ENCODE measurements at places on chromosomes 1 and 21.

GRCh38 chr1:214979191-214979590, 103.3 kb upstream of the KCNK2 start:
- DNase-seq: no peak

GRCh38 chr1:47918257-47918867, 78.8 kb downstream of the TRABD2B start:
- no peak for DNase-seq

- DNase-seq: peak; percentile 78
Observed at GRCh38 chr1:82565546-82565945, 764.8 kb downstream of the ADGRL2 start.

DNA sequence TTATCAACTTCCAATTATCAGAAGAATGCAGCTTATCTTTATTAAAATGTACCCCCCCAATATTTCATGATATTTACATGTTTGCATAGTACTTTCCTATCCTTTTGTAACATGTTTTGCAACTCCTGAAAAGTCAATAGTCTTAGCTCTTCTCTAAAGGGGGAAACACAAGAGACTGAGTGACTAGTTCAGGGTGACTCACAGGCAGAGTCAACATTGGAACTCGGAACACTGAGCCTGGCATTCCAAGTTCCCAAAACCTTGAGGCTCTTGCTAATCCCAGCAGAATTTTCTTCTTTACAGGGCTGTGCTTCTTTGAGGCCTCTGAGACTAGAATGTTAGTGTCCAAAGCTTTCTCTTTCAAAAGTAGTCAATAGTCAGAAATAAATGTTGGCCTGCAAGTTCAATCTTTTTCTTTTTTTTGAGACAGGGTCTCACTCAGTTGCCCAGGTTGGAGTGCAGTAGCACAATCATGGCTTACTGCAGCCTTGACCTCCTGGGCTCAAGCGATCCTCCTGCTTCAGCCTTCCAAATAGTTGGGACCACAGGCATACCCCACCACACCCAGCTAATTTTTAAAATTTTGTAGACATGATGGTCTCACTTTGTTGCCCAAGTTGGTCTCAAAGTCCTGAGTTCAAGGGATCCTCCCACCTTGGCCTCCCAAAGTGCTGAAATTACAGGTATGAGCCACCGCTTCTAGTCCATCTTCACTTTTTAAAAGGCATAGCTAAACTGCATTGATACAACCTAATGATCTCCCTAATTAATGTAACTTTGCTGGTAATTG, 37.5 kb downstream of the ZNF281 start:
- peak; percentile 47 for DNase-seq

GRCh38 chr21:17432732-17433057, 80.1 kb upstream of the CXADR start:
- no peak for DNase-seq

DNA sequence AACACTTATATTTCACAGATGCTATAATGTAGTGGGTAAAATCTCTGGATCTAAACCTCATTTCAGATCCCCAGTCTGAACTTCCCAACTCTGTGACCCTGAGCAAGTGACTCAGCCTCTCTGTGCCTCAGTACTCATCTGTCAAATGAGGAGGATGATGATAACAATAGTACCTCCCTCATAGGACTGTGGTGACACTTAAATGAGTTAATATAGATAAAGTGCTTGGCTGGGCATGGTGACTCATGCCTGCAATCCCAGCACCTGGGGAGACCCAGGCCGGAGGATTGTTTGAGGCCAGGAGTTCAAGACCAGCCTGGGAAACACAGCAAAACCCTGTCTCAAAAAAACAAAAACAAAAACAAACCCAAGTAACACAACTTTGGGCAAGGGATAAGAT, 4.7 kb upstream of the ECE1 start:
- no peak for DNase-seq

DNA sequence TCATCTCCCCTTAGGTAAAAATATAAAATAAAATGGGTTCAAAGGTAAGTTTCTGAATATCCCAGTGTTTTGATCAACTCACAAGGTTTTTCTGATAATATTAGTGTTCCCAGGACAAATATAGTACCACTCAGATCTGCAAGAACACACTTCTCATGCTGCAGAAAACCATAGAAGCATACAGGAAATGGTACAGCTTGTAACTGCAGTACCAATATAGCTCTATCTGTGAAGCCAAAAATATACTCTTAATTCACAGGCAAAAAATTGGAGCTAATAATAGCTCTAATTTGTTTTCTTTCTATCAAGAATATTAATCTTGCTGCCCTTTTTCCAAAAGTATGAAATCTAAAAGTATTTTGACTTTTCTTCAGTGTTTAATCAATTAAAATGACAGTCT, 13.2 kb downstream of the VPS45 start:
- DNase-seq: no peak

- no peak for DNase-seq
Observed at GRCh38 chr1:200912737-200913407, 18.2 kb downstream of the INAVA start.

DNA sequence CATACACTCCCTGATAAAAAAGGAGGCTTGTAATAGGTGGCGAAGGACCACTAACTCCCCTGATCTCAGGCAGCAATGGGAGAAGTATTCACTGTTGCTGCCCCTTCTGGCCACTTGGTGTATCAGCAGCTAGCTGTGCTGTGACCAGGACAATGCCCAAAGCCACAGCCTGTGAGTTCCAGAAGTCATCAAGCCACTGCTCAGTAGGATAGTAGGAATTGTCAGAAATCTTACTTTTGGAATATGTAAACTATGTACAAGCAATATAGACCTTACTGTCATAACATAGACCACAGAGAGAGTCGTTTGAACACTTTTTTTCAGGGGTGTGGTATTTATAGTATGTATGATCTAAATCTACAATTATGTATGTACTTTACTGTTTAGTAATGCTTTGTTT, 248.3 kb upstream of the CAMK1G start:
- no peak for DNase-seq

GRCh38 chr1:240293706-240294105, 202.0 kb downstream of the FMN2 start:
- no peak for DNase-seq

DNA sequence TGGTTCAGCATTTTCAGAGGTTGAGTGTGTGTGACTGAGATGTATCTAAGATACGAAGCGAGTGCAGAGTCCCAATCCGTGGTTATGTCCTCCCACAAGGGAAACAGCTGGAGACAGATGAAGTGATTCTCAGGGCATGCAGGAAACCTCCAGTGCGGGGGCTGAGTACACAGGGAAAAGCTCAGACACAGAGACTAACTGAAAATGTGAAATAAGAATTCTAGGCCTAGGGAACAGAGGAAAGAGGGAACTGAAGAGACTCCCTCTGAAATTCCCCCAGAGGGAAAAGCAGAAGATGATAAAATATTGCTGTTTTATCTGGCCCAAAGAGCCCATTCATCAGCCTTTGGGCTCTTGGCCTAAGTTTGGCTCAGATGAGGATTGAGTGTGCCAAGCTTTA, 116.8 kb downstream of the LRRC53 start:
- DNase-seq: no peak

DNA sequence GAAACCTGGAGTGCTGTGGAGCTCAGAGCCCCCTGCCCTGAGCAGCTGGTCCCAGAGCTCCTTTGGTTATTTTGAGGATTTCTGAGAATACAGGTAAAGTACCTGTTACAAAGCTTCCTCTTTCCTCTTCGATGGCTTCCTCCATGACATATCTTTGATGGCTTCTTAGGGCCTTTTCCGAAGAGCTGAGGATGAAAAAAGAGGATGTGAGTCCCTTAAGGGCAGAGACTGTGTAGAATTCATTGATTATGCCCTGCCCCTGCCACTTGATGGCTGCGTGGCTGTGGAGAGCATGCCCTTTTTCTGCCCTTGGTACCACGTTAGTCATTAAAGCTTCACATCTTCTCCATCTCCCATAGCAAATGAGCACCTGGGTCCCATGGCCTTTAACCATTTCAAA, 14.2 kb downstream of the TEX35 start:
- no peak for DNase-seq

- no peak for DNase-seq
Observed at GRCh38 chr1:18237371-18237770, 129.8 kb downstream of the IGSF21 start.

DNA sequence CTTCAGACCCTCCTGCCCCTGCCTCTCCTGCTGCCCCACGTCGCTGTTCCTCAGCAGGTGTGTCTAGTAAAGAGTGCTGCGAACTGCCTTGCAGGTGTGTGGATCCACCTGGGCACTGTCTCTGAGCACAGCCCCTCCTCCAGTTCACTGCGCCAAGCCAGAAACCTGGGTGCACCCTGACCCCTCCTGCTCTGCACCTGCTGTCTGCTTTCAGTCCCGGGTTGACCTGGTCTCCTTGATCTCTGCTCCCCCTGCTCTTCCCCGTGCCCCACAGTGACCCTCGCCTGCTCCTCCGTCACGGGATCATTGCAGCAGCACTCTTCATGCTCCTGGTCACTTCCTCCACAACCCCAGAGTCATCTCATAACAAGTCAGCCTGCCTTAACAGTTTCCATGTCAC, 6.5 kb downstream of the A3GALT2 start:
- no peak for DNase-seq

DNA sequence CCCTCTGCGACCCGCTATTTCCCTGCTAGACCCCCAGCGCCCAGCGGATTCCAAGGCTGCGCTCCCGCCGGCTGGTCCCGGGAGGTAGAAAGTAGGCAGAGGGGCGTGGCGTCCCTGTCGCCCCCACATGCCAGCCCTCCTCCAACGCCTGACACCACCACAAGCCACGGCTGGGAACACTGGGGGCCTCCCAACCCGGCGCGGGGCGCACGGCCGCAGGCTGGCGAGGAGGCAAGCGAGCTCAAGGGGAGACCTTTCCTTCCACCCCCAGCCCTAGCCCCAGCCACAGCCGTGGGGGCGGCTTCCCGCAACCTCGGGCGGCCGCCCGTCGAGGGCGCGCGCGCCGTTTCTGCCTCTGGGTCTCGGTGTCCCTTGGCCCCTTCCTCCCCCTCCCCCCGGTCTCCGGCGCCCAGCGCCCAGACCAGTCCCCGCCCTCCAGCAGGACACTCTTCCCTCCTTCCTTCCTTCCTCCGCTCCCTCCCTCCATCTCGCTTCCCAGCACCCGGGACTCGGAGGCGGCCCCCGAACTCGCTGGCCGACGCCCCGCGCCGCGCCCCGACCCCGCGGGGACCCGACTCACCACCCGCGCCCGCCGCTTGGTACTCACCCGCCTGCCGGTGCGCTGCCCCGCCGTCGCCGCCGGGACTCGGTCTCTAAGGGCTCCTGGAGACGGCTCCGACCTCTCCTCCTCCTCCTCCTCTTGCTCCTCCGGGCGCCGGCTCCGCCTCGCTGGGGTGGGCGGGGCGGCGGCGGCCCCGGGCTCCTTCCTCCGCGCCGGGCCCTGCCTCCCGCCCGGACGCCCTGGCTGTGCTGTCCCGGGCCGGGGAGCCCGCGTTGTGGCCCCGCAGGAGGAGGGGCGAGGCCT, at the start of gene GNG12:
TSS of gene GNG12 (minus strand) at position 731 of the 865 bp plus-strand sequence. CDS start 125,781 bp downstream, outside the sequence.
- peak; percentile 74 for DNase-seq

DNA sequence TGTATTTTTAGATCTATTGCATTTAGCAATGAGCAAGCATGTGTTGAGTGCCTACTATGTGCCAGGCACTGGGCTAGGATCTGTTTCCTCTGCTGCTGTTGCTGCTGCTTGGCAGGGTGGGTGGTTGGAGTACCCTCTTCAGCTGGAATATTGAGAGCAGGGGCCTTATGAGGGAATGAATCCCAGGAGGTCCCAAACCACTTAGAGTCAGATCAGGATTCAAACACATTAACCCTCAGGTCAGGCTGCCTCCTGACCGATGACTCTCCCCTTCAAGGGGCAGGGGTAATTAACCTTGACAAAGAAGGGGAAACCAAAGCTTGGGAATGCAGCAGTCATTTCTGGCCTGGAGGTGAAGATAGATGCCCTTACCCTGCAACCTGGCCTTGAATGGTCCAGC, 138.0 kb downstream of the IGSF21 start:
- DNase-seq: no peak

- no peak for DNase-seq
Observed at GRCh38 chr1:31771891-31772668, 7.9 kb upstream of the ADGRB2 start.

DNA sequence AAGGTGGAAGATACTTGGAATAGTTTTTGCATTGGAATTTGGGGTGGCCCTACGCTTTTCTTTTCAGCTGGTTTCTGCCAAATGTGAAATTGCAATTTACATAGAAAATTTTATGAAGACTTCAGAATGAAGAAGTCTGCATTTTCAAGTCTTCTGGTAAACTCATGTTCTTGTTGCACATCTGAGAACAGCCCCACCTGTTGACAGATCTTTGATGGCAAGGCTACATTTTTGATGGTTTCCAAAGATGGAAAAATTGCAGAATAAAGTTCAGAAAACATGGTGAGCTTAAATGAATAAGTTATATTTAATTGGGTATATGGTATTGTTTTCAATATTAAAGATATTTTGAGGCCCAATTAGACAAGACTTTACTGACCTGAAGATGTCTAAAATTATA, 25.4 kb downstream of the OLFM3 start:
- DNase-seq: no peak

GRCh38 chr1:99642053-99642452, 3.9 kb upstream of the PALMD start:
- no peak for DNase-seq

GRCh38 chr21:21246007-21246406, 247.8 kb downstream of the NCAM2 start:
- DNase-seq: no peak

DNA sequence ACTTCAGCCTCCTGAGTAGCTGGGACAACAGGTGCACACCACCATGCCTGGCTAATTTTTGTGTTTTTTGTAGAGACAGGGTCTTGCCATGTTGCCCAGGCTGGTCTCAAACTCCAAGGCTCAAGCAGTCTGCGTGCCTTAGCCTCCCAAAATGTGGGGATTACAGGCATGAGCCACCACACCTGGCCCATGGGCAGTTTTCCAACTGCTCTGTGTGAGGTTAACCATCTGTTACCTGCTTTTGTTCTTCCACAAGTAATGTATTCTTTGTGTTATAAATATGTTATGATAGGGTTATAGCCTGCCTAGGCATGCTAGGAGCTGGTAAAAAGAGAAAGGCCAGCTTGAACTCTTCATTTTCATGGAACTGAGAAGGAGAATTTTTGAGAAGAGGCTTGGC, 30.7 kb downstream of the TUFT1 start:
- DNase-seq: no peak

DNA sequence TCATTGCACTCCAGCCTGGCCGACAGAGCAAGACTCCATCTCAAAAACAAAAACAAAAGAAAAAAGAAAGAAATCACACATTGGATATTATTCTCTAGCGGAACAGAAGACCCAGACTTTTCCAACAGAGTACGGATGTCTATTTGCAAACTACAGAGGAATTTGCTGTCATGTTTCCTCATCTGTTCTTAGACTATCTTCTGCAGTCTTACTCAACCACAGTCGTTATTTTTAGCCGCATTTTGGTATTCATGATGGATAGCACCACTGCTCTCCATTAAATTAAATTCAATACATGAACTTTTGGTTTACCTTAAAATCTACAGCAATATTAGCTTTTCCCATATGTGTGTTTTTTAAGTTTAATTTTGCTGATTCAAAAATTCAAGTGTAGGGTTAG, 14.2 kb upstream of the HEATR1 start:
- no peak for DNase-seq

GRCh38 chr1:198168227-198168626, 11.4 kb downstream of the NEK7 start:
- peak; percentile 82 for DNase-seq

Measured in fibroblast of gingiva (primary cell).